ENCODE measurements at places on chromosomes 5 and 9.

GRCh38 chr5:35316611-35317274 lies 86.5 kb upstream of the PRLR start:
- no peak for DNase-seq

DNA sequence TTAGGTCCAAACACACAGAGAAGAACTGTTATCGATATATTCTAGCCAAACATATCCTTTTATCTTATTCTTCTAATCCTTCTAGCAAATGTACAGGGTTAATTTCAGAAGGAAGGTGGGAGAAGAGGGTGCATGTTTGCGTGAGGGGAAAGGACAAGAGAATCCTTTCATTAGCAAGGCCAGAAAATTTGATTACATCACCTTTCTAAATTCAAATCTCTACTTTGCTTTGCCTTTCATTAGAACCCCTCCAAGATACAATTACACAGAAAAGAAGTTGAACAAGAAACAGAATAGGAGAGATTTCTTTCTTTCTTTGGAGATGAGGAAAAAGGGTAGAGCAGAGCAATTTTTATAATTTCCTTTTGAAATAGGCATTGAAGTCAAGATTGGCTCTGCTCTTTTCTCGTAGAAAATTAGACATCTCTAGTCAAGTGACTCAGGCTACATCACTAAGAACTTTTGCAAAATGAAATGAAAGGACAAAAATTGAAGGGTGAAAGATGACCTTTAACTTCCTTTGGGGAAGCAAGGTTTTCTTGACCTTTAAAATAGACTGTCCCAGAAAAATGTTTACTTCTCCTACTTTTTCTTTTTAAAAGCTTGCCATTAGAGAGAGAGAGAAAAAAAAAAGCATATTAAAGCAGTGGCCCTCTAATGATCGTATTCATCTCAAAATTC lies 81.2 kb downstream of the TTLL11 start:
- DNase-seq, result peak; percentile 1

GRCh38 chr5:124103671-124104070 lies 591.7 kb downstream of the CSNK1G3 start:
- no peak for DNase-seq

GRCh38 chr9:13322828-13323550 lies 43.5 kb upstream of the MPDZ start:
- DNase-seq, result no peak

DNA sequence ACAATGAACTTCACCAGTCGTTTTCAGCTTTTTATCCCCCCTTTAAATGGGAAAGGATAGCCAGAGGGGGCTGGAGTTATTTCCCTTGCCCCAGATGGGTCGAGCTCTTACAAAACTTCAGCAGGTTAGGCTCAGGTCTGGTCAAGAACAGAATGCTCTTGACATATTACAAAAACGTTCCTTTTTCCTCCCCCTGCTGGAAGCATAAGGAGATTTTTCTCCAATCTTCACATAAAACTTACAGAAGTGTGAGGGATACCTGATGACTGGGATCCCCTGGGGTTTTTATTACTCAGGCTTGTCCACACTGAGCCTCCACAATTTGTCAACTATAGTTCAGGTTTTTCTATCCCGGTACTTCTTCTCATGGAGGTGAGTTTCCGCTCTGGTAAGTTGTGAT lies 60.8 kb downstream of the CSF2 start:
- no peak for DNase-seq

All from NCI-H526 (cell line).